Activated CD8-positive, alpha-beta T cell treated with anti-CD3 and anti-CD28 coated beads for 36 hours (primary cell): ENCODE measurements at places on chromosomes 11 and 22. TPM values are rescaled to one million over a fixed set of nuclear protein-coding genes. Genes with fewer than 3 reads are reported as not detected.

DNA sequence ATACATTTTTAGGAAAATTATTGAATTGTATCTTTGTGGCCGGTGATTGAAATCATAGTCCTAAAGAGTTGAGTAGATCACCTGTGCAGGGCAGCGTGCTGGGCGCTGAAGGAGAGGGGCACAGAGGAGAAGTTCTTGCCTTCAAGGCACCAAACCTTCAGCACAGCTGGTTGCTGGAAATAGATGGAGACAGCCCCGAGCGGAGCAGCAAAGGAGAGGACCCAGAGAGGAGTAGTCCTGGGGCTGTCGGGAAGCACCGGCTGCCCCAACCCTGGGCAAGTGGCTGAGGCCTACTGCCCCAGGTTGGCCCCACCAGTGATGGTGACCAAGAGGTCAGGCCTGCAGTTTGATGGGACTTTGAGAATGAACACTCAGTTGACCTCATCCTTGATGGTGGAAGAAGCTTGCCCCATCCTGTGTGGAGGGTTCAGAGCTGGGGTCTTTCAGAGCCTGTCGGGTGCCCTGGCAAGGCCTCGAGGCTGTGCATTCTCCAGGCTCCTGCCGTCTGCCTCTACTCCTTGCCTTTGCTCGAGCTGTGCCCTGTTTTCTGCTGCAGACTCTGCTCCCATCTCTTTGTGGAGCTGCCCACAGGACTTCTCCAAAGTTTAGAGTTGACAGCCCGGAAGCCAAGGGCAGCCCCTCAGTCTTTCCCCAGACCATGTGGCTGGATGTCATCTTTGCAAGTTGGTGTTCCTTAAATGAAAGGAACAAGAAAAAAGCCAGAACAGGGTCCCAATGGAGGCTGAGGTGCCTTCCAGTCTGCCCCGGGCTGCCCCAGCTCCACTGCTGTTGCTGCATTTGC is 285.1 kb downstream of the TBC1D22A start:
- DNase-seq, result no peak

- no peak for DNase-seq
These were observed 12.2 kb downstream of the MAFF start for GRCh38 chr22:38213990-38214301.

DNA sequence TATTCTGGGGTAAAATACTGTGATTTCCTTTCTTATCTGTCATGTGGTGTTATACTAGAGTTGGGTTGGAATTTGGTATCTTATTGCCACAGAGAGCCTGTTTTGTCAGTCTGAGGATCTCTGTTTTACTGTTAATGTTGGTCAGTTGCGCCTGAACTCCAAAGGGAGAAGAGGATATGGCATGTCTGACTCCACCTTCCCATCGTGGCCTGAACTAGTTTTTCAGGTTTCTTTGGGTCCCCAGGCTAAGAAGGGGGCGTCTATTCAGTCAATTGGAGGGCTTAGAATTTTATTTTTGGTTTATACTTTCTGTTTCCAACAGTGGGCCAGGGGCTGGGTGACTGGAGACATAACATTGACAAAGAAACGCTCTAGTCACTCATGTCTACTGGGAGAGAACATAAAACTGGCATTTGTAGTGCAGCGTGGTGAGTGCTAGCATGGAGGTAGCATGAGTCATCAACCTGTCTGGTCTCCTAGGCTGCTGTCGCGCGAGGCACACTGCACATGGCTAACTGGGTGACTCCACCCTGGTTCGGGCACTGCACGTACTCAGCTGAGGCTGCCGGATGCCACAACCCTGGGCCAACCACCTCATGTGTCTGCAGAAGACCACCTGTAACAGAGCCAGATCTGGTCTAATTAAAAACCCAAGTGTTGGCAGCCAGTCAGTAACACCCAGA is 120.1 kb upstream of the OR9Q1 start:
- peak; percentile 59 for DNase-seq

Gene OR52H1
- not detected for total RNA-seq

Gene CNTF
- 1.8 TPM for total RNA-seq

- DNase-seq, result no peak
These were observed 3.5 kb downstream of the FZD4 start for GRCh38 chr11:86951706-86952105.

Gene TUBA8
- total RNA-seq, result 0.85 TPM

Gene CD3G
- 116 TPM for total RNA-seq

- no peak for DNase-seq
These were observed 20.7 kb downstream of the GRIK4 start for GRCh38 chr11:120532082-120532831.

Gene NXPE1
- total RNA-seq, result not detected

GRCh38 chr11:36388071-36388470 is 92.0 kb downstream of the PRR5L start:
- no peak for DNase-seq

Gene SYT8
- total RNA-seq, result not detected

Gene NCAM1
- 0.47 TPM for total RNA-seq

GRCh38 chr11:131817687-131818188 is 447.3 kb downstream of the NTM start:
- no peak for DNase-seq

- DNase-seq, result peak; percentile 36
These were observed 8.2 kb downstream of the PHF21A start for GRCh38 chr11:46112961-46113607.

Gene VPREB1
- not detected for total RNA-seq

GRCh38 chr11:76501526-76502202 is 56.8 kb downstream of the EMSY start:
- DNase-seq, result no peak

- DNase-seq, result no peak
These were observed 32.9 kb downstream of the PPME1 start for GRCh38 chr11:74203966-74204365.

- DNase-seq, result no peak
These were observed 33.3 kb downstream of the KIAA1671 start for GRCh38 chr22:24985826-24986214.

- DNase-seq, result no peak
These were observed 84.3 kb downstream of the SNX19 start for GRCh38 chr11:130831976-130832375.

GRCh38 chr22:42202669-42203068 is 67.8 kb downstream of the TCF20 start:
- peak; percentile 74 for DNase-seq

- no peak for DNase-seq
These were observed 860 bp downstream of the PRMT3 start for GRCh38 chr11:20388096-20389055.

DNA sequence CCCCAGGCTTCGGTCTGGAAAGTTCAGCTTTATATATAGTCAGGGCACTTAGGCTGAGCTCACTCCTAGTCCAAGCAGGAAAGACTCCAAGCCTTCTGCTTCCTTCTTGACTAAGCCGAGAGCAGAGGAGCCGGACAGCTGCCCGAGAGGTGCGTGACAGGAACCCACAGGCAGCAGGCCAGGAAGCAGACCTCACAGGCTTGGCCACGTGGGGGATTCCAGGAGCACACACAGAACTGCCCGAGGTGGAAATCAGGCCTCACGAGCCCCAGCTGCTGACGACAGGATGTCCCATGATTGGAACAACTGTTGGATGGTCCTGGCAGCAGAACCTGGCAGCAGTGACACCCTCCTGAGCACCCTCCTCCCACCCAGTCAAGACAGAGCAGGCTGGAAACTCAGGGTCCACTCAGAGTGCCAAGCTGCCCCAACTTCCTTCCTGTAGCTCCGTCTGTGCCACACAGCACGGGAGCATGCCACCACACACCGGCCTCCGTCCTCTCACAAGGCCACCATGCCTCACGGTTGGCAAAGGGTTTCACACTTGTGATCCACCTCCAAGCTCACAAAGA is 5.4 kb downstream of the PLA2G6 start:
- DNase-seq, result peak; percentile 65

DNA sequence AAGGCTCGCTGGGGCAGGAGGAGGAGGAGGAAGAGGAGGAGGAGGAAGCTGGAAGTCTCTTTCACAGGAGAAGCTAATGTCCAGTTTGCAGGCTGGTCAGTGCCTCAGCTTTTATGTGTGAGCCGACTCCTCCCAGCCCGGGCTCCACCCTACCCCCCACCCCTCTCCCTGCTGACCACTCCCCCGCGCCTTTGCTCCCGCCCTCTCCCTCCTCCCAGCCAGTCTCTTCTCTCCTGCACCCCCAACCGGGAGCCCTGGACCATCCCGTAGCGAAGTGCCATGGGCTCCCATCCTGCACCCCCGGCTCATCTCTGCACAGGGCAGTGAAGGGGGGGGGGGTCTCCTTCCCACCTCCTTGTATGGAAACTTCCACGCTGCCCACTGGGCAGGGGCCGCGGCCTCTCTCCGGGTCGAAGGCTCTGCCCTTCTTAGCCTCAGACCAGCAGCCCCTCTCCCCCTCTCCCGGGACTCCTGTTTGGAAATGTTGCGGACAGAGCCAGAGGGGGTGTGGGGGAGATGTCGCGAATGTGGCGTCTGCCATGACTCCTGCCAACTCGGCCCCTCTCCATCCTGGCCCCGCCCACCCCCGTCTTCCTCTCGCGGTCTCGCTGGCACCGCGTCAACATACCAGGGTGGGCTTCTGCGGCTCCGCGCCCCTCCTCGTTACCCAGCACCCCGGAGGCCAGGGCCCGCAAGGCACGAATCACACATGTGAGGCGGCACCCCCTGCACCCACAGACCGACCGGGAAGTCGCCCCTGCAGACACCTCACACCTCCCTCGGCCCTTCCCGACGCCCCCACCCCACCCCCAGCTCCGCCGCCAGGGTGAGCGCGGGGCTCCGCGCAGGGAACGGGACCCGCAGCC is 1.8 kb downstream of the IGF2 start:
- DNase-seq, result no peak

DNA sequence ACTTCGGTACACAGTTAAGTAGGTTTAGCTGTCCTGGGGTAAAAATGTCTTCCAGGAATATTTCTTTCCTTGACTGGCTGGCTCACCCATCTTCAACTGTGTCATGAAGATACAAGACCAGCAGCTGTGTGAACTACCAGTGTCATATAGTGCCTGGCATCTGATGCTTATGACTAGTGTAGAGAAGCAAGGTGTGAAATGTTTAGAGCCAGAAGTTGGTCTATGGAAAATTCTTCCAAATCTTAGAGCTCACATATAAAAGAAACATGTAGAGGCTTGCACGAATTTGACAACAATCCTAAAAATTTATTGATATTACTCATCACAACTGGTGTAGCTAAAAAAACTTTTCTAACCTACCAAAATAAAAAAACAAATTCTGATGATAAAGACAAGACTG is 54.4 kb downstream of the ARL14EP start:
- no peak for DNase-seq

DNA sequence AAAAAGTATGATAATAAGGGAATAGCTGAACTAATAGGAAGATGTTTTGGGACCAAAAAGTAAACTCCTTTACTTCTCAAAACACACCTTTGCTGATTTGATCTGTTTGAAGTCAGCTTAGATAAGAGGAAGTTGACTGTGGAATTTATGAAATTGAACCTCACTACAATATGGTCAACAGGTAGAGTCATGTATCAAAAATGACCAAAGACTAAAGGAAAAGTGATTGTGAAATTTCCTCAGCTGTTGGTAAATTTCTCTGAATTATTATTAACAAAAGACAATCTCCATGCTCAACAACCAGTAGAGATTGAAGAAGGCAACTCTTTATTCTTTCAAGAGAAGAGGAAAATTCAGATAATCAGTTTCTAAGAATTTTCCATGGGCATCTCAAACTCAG is 826.5 kb downstream of the KCNA4 start:
- no peak for DNase-seq

GRCh38 chr11:123286761-123287160 is 91.7 kb upstream of the CLMP start:
- DNase-seq, result no peak

DNA sequence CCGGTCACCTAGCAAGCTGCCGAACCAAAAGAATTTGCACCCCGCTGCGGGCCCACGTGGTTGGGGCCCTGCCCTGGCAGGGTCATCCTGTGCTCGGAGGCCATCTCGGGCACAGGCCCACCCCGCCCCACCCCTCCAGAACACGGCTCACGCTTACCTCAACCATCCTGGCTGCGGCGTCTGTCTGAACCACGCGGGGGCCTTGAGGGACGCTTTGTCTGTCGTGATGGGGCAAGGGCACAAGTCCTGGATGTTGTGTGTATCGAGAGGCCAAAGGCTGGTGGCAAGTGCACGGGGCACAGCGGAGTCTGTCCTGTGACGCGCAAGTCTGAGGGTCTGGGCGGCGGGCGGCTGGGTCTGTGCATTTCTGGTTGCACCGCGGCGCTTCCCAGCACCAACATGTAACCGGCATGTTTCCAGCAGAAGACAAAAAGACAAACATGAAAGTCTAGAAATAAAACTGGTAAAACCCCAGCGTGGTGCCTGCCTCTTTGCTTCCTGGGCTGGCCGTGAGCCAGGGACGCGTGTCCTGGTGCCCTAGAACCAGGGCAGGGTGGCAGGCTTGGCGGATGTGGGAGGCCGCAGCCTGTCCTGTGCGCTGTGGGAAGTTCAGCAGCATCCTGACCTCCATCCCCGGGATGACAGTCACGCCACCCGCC is 13.2 kb downstream of the CCND1 start:
- no peak for DNase-seq

DNA sequence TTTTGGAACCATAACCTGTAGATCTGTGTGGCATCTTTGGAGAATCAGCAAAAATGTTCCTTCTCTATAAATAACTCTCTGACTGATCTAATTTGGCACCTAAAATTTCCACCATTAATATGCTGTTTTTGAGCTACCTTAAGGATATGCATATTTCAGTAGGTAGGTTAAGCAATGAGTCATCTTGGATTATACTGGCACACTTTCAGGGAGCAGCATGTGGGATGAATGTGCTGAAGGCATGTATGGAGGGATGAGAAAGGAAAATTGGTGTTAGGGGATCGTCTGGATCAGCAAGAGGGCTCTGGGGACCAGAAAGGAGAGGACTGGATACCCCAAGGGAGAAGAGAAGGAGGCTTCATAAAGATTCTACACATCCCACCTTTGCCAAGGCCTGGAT is 44.6 kb upstream of the ELF5 start:
- no peak for DNase-seq

DNA sequence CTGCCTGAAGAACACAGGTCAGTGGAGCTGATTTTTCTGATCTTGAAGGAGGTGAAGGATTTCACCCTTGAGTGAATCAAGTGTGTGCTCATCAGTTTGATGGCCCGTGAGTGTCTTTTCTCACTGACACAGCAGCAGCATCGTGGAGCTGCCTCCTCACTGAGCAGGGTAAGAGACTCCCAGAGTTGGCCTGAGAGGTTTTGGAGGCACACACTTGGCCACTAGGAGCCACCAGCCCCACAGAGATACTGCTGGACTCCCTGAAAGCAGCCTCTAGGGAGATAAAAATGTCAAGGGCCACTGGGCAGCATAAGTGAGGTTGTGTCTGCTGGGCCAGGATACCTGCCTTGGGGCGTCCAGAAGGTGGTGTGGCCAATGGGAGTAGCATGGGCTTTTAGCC is 245.4 kb downstream of the GRIK4 start:
- DNase-seq, result no peak

GRCh38 chr22:19717691-19718455 is 3.6 kb downstream of the SEPTIN5 start:
- peak; percentile 79 for DNase-seq
